ENCODE measurements at places on chromosomes 7 and 10.

- no peak for DNase-seq
Observed at GRCh38 chr7:966291-967069, 8.9 kb downstream of the COX19 start.

DNA sequence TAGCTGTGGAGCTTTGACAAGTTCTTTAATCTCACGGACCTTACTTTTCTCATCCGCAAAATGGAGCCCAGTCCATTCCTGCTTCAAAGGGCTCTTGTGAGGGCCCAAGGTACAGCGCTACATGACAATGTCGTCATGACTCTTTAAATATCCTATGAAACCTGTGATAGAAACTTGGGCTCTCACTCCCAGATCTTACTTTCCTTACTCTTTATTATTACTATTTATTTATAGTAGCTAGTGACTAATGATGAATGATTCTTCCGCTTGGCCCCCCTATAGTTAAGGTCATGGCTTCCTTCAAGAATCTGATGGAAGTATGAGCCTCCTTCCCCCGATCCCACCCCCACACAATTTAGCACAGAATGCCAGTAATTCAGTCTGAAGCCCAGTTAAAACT, 41.9 kb downstream of the RBM20 start:
- DNase-seq = no peak

DNA sequence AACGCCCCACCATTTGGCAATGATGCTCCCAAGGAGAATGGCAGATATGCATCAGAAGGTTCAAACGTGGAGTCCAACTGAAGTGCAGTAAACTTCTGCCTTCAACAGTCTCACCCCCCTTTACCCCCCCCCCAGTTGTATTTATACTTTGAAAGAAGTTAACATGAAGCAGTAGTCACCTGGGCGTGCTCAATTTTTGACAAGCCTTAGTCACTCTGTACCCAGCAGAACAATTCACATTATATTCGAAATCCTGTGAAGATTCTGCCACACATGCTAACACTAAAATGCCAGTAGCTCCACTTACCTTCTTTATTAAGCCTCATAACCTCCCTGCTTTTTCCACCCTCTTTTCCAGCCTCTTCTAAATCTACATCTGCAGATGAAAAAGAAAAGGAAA, 894 bp downstream of the ATXN7L1 start:
- DNase-seq = no peak

GRCh38 chr10:128860574-128860973, 606.5 kb upstream of the MGMT start:
- no peak for DNase-seq

DNA sequence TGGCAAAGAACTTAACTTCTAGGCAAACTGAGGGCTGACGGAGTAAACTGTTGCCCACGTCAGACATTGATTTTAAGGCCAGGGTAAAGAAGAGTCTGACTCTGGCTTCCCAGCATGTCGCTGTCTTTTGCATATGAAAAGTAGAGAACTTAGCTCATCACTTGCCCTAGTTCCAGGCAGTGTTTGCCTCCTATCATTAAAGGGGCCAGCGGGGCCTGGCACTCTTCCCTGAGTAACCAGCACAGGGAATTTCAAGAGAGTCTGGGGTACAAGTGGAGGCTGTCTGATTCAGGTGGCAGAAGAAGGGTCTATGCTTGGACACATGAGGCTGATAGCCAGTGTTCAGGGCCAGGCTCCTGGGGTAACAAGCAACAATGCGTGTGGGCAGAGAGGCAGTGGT, 4.8 kb downstream of the DENND2A start:
- no peak for DNase-seq

DNA sequence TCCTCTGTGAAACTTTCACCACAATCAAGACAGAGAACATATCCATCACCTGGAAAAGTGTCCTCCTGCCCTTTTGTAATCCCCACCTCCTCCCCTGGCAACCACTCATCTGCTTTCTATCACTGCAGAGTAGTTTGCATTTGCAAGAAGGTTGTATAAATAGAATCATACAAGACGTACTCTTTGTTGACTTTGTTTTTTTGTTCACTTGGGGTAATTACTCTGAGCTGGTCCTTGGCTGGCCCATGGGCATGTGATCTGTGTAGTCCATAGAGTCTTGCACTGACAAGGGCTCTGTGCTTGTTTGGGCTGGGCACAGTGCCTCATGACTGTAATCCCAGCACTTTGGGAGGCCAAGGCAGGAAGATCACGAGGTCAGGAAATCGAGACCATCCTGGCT, 7.8 kb upstream of the HACD1 start:
- DNase-seq = no peak

- DNase-seq = no peak
Observed at GRCh38 chr10:71367271-71367670, 29.4 kb upstream of the CDH23 start.

GRCh38 chr7:19404912-19405329, 259.7 kb upstream of the FERD3L start:
- no peak for DNase-seq

- no peak for DNase-seq
Observed at GRCh38 chr7:112546723-112547513, 66.1 kb downstream of the LSMEM1 start.

GRCh38 chr7:74084722-74085578, 1.3 kb downstream of the LIMK1 start:
- no peak for DNase-seq

- DNase-seq = no peak
Observed at GRCh38 chr7:151114151-151115090, 28.1 kb downstream of the AGAP3 start.

GRCh38 chr10:77629775-77630506, 7.7 kb downstream of the KCNMA1 start:
- no peak for DNase-seq

DNA sequence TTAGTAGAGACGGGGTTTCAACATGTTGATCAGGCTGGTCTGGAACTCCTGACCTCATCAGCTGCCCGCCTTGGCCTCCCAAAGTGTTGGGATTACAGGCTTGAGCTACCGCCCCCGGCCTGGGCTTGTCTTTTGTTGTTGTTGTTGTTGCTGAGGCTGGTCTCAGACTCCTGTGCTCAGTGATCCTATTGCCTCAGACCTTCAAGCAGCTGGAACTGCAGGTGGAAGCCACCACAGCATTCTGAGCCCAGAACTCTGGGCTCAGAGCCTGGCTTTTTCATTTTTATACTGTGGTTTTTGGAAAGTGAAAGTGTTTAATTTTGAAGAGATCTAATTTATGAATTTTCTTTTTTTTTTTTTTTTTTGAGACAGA, 16.2 kb upstream of the DNAJB6 start:
- DNase-seq = no peak

GRCh38 chr10:13893926-13894325, 307.2 kb downstream of the PRPF18 start:
- no peak for DNase-seq

Measured in stimulated activated CD8-positive, alpha-beta memory T cell treated with anti-CD3 and anti-CD28 coated beads, Interleukin-15, amount 100 ng/mL, for 1 hour (primary cell).